Right renal cortex interstitium (tissue), 3 donors: ENCODE measurements at places on chromosomes 16 and 17. TPM values are rescaled to one million over a fixed set of nuclear protein-coding genes. Genes with fewer than 3 reads are reported as not detected.

DYNLRB2 gene
- 11.0 TPM for polyA plus RNA-seq

PROCA1 gene
- 5.2 TPM for polyA plus RNA-seq

ENO3 gene
- 16.0 TPM for polyA plus RNA-seq

HOXB5 gene
- polyA plus RNA-seq, result 27.5 TPM

NAA60 gene
- polyA plus RNA-seq, result 72.4 TPM

MYH1 gene
- not detected for polyA plus RNA-seq

TNFRSF17 gene
- polyA plus RNA-seq, result not detected

SP6 gene
- polyA plus RNA-seq, result 2.4 TPM

ASB16 gene
- polyA plus RNA-seq, result 1.2 TPM

CRISPLD2 gene
- 6.3 TPM for polyA plus RNA-seq

PTX4 gene
- polyA plus RNA-seq, result not detected

CLEC18A gene
- 59.7 TPM for polyA plus RNA-seq

CLEC10A gene
- 1.6 TPM for polyA plus RNA-seq

CDH3 gene
- 59.5 TPM for polyA plus RNA-seq

CDH5 gene
- 68.8 TPM for polyA plus RNA-seq

METTL26 gene
- polyA plus RNA-seq, result 34.8 TPM

VAT1L gene
- polyA plus RNA-seq, result 4.6 TPM

SHISA9 gene
- polyA plus RNA-seq, result 5.4 TPM

TOP2A gene
- polyA plus RNA-seq, result 168 TPM

PIK3R5 gene
- polyA plus RNA-seq, result 1.1 TPM

TRPV2 gene
- 2.9 TPM for polyA plus RNA-seq

PCGF2 gene
- polyA plus RNA-seq, result 70.4 TPM
